ENCODE measurements at places on chromosomes 16 and 17.

- no peak for DNase-seq
Measured at GRCh38 chr16:14525596-14525995, 104.5 kb downstream of the PARN start.

DNA sequence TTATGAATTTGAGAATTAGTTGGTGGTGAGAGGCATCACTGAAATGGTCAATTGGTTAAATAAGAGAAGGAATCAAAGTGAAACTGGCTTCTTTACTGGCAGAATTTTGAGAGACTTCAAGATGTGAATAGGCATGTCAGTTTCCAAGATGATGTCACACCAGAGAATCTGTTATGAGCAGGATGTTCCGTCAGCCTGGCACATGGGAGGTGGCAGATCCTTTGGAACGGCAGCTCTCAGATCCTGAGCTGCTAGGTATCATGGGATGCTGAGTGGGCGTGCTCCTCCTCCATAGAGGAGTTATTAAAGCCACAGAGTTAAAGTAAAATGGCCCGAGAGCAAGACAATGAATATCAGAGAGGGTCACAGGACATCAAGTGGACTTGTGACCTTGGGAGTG, 444.3 kb upstream of the HSBP1 start:
- no peak for DNase-seq

DNA sequence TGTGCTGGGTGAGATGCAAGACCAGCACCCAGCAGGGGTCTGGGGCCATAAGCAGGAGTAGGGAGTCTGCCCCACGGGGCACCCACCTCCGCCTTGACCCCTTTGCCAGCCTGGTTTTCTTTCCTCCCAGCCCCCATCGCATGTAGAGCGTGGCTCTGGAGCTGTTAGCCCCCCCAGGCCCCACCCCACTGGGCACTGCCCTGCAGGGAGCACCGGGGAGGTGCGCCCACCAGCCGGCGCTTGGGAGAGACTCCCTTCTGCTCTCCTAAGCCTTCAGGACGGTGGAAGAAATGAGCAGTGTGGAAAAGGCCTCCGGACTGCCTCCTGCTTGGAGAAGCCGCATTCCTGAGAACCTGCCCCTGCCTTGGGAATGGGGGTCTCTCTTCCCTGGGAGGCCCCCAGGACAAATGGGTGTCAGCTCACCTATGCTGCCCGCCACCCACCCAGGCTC, 186.2 kb downstream of the IRF8 start:
- no peak for DNase-seq

GRCh38 chr16:74844041-74844980, 69.7 kb upstream of the FA2H start:
- DNase-seq: no peak

- no peak for DNase-seq
Measured at GRCh38 chr17:81298991-81299738, 4.1 kb upstream of the SLC38A10 start.

- no peak for DNase-seq
Measured at GRCh38 chr16:89785523-89786155, 30.8 kb downstream of the FANCA start.

DNA sequence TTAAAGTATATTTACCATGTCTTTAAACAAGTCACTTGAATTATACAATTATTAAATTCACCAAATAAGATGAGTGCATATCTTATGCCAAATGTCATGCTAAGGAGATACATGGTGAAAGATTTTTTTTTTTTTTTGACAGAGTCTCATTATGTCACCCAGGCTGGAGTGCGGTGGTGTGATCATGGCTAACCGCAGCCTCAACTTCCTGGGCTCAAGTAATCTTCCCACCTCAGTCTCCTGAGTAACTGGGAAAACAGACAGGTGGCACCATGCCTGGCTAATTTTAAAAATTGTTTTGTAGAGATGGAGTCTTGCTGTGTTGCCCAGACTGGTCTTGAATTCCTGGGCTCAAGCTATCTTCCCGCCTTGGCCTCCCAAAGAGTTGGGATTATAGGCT, 149.0 kb upstream of the GOT2 start:
- DNase-seq: no peak

DNA sequence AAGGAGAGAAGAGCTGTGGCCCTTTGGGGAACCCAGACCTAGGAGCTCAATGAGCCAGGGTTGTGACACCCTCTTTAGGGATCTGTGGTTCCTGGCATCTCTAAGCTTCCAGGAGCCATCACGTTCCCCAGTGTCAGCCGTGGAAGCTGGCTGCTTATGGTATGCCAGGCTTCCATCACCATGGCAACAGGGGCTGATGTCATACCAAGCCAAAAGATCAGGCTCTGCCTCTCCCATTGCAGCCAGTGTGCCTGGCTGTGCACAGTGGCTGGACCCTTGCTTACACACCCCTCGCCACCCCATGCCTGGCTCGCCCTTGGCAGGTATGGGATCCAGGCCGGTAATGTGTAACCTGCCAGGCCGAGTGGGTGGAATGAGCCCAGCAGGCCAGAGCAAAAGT, 91.1 kb downstream of the SSH2 start:
- DNase-seq: no peak

GRCh38 chr16:67216612-67217490, 10.1 kb upstream of the TMEM208 start:
- no peak for DNase-seq
